ENCODE measurements at places on chromosomes 7 and 10. TPM values are rescaled to one million over a fixed set of nuclear protein-coding genes. Genes with fewer than 3 reads are reported as not detected.

Gene FFAR4
- total RNA-seq = 0.52 TPM

Gene IQUB
- 0.52 TPM for total RNA-seq

Gene POT1
- 50.1 TPM for total RNA-seq

Gene CD36
- 533 TPM for total RNA-seq

Gene OR2A12
- not detected for total RNA-seq

Gene TET1
- 15.1 TPM for total RNA-seq

Gene HMX3
- not detected for total RNA-seq

Gene MRC1
- 27.1 TPM for total RNA-seq

Gene DNAJC12
- 3.1 TPM for total RNA-seq

Gene POLR3A
- total RNA-seq = 18.8 TPM

Gene CAMK2B
- 4.7 TPM for total RNA-seq

Gene COL17A1
- under 0.01 TPM for total RNA-seq

Gene SLC35B4
- total RNA-seq = 6.8 TPM

Gene SLC16A12
- total RNA-seq = 1.6 TPM

Gene CAV1
- 175 TPM for total RNA-seq

Gene TRIM73
- total RNA-seq = 2.6 TPM

Gene TMEM176B
- 18.3 TPM for total RNA-seq

Gene ERLIN1
- total RNA-seq = 19.3 TPM

Gene PLPP4
- 0.52 TPM for total RNA-seq

Gene LDB3
- total RNA-seq = 87.7 TPM

Gene FAM131B
- 1.0 TPM for total RNA-seq

Measured in skeletal muscle tissue (tissue), 5 donors.